Left kidney (tissue), 8 donors: ENCODE measurements at places on chromosomes 13 and 19. TPM values are rescaled to one million over a fixed set of nuclear protein-coding genes. Genes with fewer than 3 reads are reported as not detected.

GRCh38 chr13:108560093-108560492, 69.3 kb upstream of the MYO16 start:
- DNase-seq, result no peak

- DNase-seq, result no peak
Measured at GRCh38 chr13:91238036-91238435, 109.5 kb upstream of the MIR17HG start.

GRCh38 chr13:94090773-94091480, 388.6 kb downstream of the DCT start:
- DNase-seq, result no peak

GRCh38 chr19:36528921-36529518, 949 bp upstream of the ZNF260 start:
- DNase-seq, result no peak

- no peak for DNase-seq
Measured at GRCh38 chr13:111201304-111201940, 86.3 kb downstream of the ARHGEF7 start.

DNA sequence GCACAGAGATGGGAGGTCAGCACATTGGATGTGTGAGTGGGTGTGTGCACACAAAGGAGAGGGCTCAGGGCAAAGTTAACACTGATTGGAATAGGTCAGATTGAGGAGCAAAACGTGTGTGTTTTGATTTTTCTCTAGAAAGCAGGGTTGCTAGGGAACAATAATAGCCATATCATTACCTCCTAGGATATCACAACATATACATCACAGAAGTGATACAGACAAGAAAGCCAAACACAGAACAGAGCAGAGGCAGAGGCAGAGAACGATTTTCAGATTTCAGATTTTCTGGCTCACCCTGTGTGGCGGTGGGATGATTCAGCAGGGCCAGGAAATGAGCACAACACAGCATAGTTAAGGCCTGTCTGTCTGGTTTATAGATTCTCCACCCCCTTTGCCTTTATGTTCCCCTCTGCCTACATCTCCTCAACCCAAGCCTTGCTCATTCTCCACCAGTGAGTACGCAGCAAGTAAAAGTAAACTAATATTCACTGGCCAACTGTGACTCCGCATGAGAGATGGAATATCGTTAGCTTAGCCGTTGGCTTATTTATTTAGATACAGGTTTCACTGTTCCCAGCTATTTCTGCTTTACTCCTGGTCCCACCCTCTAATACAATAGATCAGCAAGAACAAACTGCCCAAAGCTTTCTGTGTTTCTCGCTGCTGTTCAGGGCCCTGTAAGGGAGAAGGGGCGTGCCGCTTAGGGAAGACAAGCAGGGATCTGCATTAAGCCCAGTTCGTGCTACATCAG, 182.7 kb upstream of the TSC22D1 start:
- DNase-seq, result no peak

DNA sequence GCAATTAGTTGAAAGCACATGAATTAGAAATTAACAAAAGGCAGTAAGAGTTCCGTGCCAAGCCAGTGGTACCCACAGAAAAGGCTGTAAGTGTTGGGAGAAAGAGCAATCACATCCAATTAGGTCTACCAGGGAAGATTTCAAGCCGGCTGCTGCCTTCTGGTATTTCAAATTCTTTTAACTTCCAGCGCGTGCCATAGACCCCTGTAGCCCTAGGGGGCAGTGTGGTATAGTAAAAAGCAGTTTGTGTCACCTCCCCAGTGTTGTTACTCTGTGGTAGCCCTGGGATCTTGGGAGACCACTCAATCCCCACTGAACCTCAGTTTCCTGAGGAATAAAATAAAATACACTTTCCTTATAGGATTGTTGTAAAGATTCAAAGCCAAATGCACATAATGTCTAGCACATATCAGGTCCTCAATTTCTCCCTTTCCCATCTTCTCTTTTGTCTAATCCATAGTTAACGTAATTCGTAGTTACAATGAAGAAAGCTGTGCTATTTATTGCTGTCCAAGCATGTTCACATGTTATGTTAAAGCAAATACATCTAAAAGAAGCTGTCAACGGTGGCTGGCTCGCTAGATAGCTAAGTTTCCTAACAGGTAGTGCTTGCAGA, 230.2 kb downstream of the TDRD3 start:
- peak; percentile 53 for DNase-seq

- DNase-seq, result no peak
Measured at GRCh38 chr13:40999416-40999815, 19.7 kb downstream of the ELF1 start.

- DNase-seq, result no peak
Measured at GRCh38 chr19:7251494-7251893, 42.7 kb downstream of the INSR start.

DNA sequence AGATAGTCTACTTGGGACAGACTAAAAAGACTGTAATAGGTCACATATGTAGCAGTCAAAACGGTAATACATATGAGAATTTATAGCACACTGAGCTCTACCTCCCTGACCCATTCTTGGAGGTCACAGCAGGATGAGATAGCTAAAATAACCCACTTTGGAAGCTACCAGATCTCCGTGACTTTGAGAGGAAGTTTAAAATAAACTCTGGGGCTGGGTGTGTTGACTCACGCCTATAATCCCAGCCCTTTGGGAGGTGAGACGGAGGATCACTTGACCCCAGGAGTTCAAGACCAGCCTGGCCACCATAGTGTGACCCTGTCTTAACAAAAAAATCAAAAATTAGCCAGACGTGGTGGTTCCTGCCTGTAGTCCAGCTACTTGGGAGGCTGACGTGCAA, 45.3 kb downstream of the DHRS12 start:
- no peak for DNase-seq

- DNase-seq, result no peak
Measured at GRCh38 chr19:8421484-8422461, 8.7 kb downstream of the MARCHF2 start.

DNA sequence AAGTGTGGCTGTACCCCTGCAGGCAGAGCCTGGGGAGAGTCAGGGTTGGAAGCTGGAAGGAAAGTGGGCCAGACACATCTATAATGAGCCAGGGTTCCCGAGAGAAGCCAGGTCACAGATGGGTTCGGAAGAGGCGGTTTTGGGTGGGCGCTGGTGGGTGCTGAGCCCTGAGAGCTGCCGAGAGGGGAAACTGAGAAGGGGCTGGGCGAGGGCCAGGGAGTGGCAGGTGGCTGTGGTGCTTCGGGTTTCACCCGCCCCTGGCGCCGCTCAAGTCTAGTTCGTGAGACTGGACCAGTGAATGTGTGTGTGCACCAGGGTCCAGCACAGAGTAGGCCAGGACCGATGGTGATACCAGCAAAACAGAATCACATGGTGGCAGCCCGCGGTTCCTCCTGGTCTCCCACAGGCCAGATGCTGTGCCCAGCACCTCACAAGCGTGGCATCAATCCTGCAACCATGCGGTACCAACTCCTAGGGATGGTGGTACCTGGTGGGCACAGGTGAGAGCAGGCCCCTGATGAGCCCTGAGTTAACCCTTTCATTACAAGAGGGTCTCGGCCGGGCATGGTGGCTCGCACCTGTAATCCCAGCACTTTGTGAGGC, 1.8 kb upstream of the LRRC4B start:
- DNase-seq, result no peak

- no peak for DNase-seq
Measured at GRCh38 chr19:42204664-42205063, 12.8 kb downstream of the DEDD2 start.

- DNase-seq, result no peak
Measured at GRCh38 chr13:29164116-29164515, 344.0 kb downstream of the MTUS2 start.

GRCh38 chr13:109778102-109778542, 8.3 kb downstream of the IRS2 start:
- DNase-seq, result no peak

- DNase-seq, result no peak
Measured at GRCh38 chr13:108769213-108770070, 140.0 kb downstream of the MYO16 start.

DNA sequence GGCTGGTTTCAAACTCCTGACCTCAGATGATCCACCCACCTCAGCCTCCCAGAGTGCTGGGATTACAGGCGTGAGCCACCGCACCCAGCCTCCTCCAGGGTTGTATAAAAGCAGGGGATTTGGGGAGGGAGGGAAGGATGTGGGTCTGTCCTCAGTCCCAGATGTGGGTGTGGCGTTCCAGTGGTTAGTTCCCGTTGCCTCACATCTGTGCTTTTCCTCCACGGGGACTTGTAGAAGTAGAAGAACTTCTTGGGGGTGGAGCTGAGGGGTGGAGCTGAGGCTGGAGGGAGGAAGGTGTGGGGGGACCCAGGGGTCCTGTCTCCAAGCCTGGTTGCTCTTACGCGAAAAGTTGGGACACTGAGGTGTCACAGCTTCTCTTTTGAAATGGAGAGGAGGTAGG, 514 bp upstream of the MCEMP1 start:
- no peak for DNase-seq

DNA sequence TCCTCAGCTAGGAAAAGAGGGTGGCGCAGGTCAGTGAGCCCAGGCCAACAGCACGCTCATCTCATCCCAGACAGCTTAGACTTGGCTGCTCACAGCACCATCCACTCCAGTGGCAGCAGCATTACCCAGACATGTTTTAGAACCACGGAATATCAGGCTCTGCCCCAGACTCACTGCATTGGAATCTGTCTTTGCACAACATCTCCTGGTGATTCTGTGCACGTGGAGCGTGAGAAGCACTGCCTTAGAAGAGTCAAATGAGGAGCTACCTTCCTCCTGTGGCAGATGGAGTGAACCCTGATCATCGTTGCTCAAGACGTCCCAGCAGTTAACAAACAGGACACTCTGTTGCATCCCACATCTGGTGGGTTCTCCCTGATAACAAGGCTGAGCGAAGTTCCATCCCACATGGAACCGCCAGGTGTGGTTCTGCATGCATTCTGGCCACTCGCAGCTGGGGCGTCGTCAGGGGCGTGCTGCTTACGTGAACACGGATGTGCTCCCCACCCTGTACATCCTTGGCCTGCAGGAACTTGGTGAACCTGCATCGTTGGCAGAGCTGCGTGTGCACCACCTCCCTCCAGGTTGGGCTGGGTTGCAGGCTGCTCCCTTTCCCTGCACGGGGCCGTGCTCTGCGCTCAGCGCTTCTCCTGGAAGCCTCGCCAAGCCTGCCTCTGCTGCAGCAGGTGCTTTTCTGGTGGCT, 25.2 kb upstream of the ATP11A start:
- DNase-seq, result no peak

DNA sequence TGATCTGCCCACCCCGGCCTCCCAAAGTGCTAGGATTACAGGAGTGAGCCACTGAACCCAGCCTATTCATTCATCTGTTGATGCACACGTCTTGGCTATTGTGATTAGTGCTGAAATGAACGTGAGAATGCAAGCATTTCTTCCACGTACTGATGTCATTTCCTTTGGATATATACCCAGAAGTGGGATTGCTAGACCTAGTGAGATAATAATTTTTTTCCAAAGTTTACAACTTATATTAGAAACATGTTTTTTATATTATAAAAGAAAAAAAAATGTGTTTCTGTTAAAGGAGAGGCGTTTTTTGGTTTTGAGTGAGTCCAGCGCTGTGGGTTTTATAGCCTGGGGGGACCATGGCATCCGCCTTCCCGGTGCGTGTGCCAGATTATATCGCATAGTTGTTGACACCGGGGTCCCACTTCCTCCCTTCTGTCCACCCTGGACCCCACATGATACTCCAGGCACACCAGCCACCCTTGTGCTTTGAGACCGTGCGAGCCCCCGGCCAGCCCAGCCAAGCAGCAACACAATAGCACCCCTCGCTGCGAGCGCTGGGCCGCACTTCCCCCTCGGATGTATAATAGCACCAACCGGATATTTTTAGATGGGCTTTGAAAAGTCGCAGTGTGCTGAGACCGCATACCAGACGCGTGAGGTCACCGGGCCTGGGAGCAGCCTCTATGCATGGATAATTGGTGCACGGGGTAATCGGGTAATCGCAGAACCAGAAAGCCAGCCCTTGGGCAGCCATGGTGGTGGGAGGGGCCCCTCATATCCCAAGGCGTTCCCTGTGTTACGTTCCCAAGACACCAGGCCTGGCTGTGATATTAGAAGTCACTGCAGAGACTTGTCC, 59.6 kb downstream of the MYO9B start:
- DNase-seq, result peak; percentile 96

- peak; percentile 15 for DNase-seq
Measured at GRCh38 chr13:73633817-73634460, 500.3 kb downstream of the KLF12 start.

DNA sequence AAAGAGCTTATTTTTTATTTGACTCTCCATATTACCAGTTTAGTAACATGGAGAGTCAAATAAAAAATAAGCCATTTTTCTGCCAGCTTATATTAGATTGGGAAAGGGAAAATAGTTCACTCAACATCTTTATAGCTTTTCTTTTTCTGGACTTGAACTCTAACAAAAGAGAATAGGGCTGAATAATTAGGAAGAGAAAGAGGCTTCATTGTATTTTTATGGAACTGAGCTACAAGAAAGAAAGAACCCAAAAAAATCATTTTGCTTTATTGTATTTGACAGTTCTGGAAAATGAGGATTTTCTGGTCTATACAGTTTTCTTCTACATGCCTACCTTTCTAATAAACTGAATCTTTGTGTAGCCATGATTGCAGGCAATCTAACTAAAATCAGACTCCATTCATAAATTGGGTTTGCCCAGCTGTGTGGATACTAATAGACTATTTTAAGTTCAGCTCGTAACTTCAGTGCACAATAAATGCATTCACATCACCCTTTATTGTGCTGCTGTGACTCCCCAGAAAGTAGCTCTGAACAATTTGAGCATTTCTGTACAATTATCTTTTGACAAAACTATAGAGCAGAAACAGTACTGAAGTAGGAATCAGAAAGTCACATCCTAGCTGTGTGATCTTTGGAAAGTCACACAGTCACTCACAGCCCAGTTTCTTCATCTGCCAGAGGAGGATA, 115.3 kb downstream of the STOML3 start:
- DNase-seq, result no peak

Gene TMC4
- polyA plus RNA-seq, result 32.3 TPM

Gene FCAR
- 0.27 TPM for polyA plus RNA-seq

Gene SMIM24
- polyA plus RNA-seq, result 446 TPM

Gene ZNF530
- polyA plus RNA-seq, result 7.2 TPM

Gene FAM124A
- polyA plus RNA-seq, result 4.8 TPM

Gene SELENOV
- 10.1 TPM for polyA plus RNA-seq
